H1 (cell line): ENCODE measurements at places on chromosomes 3 and 15. TPM values are rescaled to one million over a fixed set of nuclear protein-coding genes. Genes with fewer than 3 reads are reported as not detected.

The KBTBD13 gene
- total RNA-seq = not detected in 2 replicates

The SPTBN5 gene
- 0.84 and 1.1 TPM in 2 replicates for total RNA-seq

The IL12A gene
- total RNA-seq = 0.41 and 0.82 TPM in 2 replicates

The CLDN1 gene
- total RNA-seq = 3.0 and 3.1 TPM in 2 replicates
